ENCODE measurements at places on chromosomes 4 and X.

DNA sequence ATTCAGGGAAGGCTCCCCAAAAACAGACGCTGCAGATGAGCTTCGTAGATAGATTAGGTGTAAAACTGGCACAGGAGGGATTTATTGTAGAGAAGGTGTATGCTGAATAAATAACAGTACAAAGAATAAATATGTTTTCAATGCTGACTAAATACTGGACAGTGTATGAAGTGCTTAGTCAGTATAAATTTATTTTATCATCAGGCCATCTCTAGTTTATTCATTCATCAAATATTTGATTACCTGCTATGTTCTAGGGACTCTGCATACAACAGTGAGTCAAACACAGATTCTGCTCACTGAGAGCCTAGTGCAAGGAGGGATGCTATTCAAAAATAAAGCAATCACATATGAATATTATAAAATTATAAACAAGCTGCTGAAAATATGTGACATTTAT lies 63.6 kb upstream of the TSPAN5 start:
- DNase-seq, result no peak

- DNase-seq, result peak; percentile 3
Observed at GRCh38 chr4:111283066-111283677, 660.3 kb upstream of the PITX2 start.

- DNase-seq, result no peak
Observed at GRCh38 chr4:151624626-151625565, 135.9 kb downstream of the GATB start.

DNA sequence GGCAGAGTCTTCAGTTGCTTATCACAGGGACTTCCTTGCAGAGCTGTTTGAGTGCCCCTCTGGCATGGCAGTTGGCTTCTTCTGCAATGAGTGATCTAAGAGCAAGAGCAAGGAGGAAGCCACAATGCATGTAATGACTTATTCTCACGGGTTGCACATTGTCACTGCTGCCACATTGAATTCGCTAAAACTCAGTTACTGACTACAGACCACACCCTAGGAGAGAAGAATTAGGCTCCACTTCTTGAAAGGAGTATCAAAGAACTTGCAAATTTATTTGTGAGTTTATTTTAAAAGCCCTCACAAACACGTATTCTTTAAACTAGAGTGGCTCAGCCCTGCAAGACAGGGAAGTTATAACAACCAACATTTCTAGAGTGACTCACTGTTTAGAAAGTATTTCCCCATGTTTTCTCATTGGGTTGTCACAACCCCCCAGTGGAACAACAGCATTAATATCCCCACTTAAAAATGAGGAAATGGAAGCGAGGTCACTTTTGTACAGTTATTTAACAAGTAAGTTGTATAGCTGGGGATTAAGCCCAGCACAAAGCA lies 32.4 kb upstream of the RBPJ start:
- no peak for DNase-seq

- no peak for DNase-seq
Observed at GRCh38 chr4:89196745-89197144, 85.4 kb downstream of the TIGD2 start.

GRCh38 chrX:1507511-1508463 lies 29.2 kb downstream of the P2RY8 start:
- DNase-seq, result no peak

DNA sequence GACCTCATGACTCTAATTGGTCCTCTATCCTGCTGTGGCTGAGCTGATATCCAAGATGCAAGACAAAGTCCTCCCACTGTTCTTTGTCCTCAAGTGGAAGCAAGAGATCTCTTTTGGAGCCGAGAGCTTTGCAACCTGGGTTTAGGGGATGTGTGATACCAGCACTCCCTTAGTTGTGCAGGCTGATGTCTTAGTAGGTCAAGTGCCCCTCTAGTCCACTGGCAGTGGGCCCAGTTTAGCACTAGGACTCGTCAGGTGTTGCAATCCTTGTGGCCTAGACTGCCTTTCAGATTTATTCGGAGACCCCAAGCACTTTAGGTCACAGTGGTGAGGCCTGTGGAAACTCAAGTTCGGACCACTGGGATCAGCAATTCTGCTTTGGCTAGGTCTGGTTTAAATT lies 64.0 kb downstream of the GPRASP3 start:
- no peak for DNase-seq

- DNase-seq, result no peak
Observed at GRCh38 chrX:105975382-105975781, 63.1 kb downstream of the SERPINA7 start.
